ENCODE measurements at places on chromosomes 3 and 15.

GRCh38 chr3:195302431-195302830 is 31.5 kb upstream of the XXYLT1 start:
- DNase-seq, result no peak

DNA sequence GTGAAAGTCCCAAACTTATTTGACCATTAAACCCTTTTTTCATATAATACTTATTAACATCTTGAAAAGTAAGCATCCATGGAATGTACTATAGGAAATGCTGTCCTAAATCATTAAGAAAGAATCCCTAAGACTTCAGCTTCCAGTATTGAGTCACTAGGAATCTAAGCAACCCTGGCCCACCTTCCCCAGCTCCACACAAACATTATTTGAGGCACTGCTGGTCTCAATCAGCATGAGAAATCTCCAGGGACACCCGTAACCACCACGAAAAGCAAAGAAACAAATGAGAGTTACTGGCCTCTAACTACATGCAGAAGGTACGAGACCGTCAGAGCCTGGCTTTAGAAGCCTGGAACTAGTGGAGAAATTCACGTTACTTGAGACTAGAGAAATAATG is 68.2 kb downstream of the POLQ start:
- DNase-seq, result no peak

DNA sequence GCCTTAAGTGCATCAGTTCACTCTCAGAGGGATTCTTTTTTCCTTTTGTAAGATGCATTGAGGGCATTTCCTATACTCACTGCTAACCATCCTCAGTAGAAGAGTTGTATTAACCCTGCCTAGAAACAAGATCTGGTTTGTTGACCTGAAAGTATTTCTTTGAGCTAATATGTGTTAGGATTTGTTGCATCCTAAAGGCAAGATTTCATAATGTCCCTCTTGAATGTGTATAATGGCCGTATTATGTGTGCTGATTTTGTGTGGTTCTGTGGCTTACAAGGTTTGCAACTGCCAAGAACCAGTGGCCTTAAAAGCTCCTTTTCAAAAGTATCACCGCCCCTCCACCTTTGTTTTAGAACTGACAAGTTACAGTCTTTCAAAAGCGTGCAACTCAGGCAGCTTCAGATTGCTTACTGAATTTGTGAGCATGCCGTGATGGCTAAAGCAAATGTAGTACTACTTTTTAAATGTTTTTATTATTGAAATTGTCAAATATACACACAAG is 182.0 kb upstream of the BHLHE40 start:
- DNase-seq, result no peak

DNA sequence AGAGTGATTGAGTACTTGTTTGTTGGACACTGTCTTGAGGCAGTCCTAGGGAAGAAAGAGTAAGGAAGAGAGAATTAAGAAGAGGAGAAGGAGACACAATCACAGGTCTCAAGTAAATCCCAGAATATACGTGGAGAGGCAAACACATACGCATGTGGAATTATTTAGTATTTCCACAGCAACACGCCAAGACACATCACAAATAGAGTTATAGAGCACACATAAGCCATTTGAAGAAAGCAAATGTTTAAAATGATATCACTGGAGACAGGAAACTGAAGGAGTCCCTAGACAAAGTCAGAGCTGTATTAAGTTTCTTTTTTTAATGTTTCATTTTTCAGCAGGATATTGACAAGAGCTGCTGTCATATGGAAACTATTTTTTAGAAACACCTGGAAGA is 206.1 kb upstream of the LRIG1 start:
- DNase-seq, result no peak

- DNase-seq, result no peak
These were observed 32.8 kb downstream of the SEC62 start for GRCh38 chr3:169999433-169999832.

GRCh38 chr3:14077310-14077709 is 47.4 kb downstream of the CHCHD4 start:
- DNase-seq, result no peak

DNA sequence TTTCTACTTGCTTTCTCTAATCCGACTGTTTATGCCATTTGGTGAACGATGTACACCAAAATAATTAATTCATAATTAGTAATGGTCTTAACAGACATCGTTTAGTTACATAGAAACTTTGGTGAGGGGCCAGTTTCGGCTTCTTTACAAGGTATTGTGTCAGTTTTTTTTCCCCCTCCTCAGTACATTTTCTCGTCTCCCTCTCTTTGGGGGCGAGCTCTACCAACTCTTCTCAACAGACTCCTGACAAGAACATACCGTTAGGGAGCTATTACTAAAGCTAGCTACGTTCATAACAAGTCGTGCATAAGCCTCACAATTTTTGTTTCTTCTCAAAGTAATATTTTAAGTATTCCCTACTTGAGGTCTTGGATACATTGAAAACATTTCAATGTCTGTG is 1.4 kb downstream of the U2SURP start:
- DNase-seq, result peak; percentile 44

DNA sequence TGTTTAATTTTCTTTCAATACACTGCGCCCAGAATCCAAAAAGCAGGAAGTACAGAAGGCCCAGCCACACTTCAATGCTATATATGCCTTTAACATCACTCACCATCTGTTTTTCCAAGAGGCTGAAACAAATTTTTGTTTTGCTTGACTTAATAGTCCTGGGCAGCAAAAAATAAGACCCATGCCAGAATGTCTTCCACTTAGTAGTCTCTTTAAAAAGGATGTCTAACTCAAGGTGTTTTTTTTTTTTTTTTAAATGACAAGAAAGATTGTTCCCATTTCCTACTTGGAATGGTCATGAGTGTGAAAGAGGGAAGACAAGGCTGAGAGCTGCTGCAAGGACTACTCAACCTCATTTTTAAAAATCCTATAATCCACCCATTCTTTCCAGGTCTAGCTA is 590.3 kb upstream of the SGO1 start:
- no peak for DNase-seq

GRCh38 chr3:175749981-175750380 is 890.8 kb downstream of the NAALADL2 start:
- DNase-seq, result no peak

- DNase-seq, result no peak
These were observed 767.5 kb downstream of the CADM2 start for GRCh38 chr3:85726241-85726640.

GRCh38 chr3:106862067-106862466 is 515.2 kb upstream of the CCDC54 start:
- no peak for DNase-seq

DNA sequence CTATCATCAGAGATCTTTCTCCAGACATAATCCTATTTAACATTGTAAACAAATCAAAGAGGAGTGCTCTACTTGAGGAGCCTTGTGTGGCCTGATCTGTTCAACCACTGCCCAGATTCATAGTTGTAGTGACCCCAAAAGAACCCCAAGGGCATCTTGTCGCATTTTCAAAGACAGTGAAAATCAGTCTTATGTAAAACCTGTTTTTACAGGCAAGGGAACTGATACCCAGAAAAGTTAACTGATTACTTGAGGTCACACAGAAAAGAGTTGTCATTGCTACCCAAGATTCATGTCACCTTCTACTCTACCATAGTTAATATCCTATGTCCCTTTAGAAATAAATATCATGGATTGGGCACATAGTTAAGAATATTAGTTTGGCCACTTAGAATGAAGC is 40.5 kb upstream of the ARPP21 start:
- DNase-seq, result no peak
